GM18507 (cell line): ENCODE measurements at places on chromosomes 7 and 10.

- no peak for DNase-seq
These were observed 104.7 kb upstream of the CHST15 start for GRCh38 chr10:124198125-124198501.

- no peak for DNase-seq
These were observed 3.9 kb upstream of the CUX1 start for GRCh38 chr7:101813402-101814019.

DNA sequence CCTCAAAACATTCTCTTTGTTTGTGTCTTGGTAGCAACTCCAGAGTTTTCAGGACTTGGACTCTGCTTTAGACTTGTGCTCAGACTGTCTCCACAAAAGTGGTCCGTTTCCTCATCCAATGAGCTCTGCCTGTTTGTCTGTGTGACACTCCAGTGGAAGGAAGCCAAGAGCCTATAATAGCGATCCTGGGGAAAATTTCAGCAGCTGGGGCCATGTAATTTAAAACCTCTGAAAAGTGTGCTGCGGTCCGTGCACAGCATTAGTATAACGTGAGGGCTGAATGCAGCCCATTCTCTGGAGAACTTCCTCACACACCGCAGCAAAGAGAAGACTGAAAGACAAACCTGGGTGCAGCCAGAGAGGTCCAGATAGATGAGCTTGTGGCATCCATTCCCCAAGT, at the start of gene LRRC17:
TSS of gene LRRC17 (plus strand) at position 259 of the 400 bp plus-strand sequence. CDS start 20,914 bp downstream, outside the sequence.
- DNase-seq: no peak

DNA sequence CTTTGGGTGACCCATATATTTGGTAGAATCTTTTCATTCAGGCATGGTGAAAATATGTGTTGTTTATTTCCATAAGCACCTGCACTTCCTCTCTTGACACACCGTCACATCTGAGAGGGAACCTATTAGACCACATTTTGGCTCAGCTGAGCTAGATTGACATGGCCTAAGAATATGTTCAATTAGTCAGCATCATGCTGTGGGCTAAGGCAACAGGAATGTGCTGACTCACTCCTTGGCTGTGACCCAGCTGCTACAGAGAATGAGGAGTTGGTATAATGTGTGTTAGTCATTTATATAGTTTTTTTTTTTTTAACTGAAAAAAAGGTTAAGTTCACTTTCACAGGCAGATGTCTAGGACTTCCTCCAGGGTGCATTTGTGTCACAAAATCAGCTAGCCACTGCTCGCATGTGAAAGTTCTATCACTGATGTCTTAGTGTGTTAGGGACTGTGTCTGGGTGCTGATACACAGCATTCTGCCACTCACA, 180.6 kb downstream of the SEMA3E start:
- no peak for DNase-seq

- no peak for DNase-seq
These were observed 29.7 kb downstream of the GBX1 start for GRCh38 chr7:151137791-151138152.

DNA sequence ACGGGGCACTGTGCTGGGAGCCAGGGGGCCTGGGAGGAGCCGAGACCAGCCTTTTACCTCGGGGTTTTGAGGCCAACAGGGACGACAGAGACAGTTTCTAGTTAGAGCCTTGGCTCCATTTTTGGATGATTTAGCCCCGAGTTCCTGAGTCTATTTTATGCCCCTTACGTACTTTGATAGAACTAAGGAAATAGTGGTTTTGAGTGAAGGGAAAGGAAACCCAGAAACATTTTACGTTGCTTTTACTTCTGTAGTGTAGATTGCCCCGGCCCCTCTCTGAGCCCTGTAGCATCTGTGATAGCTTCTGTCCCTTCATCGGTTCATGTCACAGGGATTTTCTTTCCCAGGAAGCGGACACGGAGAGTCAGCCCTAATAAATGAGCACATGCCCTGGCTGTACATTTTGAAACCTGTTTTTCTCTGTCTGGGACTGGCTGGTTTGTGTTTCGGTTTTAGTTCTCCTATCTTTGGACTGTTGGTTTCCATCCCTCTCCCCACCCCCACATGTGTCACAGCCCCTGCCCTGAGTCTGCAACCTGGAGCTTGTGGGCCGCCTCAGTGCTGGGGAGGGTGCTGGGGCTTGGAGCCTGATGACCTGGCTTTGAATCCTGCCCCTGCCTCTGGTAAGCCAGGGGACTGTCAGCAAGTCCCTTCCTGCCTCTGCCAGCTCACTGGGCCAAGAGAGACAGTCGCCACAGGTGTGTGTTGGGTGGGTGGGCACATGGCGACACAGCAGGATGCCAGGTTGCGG, 6.9 kb upstream of the ORAI2 start:
- DNase-seq: no peak

- DNase-seq: no peak
These were observed 112.0 kb upstream of the MKX start for GRCh38 chr10:27857616-27858015.

- no peak for DNase-seq
These were observed 68.8 kb downstream of the PROSER2 start for GRCh38 chr10:11891776-11892486.

GRCh38 chr10:52999681-53000080, 227.1 kb upstream of the MBL2 start:
- no peak for DNase-seq

DNA sequence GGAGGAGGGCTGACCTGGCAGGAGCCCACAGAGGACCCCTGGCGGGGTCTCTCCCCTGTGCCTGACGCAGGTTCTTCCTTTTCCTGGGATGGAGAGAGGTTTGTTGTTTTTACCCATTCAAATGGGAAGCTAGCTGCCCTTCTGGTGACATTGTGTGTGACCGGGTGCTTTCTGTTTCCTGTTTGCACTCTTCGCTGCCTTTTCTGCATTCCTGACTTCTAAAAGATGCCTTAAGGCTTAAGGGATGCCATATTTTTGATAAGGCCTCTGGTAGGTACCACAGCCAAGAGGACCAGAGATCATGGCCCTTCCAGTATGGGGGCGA, 20.3 kb downstream of the ZNF783 start:
- DNase-seq: no peak

- DNase-seq: no peak
These were observed 28.2 kb downstream of the GNA12 start for GRCh38 chr7:2815875-2816245.

GRCh38 chr7:14446829-14447228, 455.7 kb downstream of the DGKB start:
- DNase-seq: no peak

GRCh38 chr7:13949445-13949844, 40.0 kb downstream of the ETV1 start:
- no peak for DNase-seq

DNA sequence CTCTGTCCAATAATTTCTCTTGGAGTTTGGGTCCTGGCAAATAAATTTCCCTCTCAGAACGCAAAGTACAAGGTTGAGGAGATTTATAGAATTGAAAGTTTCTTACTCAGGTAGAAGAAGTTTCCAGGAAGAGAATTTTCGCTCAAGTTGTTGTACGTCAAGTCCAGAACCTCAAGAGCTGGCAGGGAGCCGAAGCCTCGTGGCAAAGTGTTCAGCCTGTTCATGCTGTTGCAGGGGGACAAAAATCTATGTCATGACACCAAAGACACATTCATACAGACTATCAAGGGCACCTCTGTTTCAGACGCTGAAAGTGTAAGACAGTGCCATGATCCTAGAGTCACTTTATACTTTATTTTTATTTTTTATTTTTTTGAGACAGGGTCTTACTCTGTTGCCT, 62.5 kb downstream of the RSU1 start:
- no peak for DNase-seq

GRCh38 chr10:62057359-62057758, 155.9 kb downstream of the ARID5B start:
- DNase-seq: no peak

DNA sequence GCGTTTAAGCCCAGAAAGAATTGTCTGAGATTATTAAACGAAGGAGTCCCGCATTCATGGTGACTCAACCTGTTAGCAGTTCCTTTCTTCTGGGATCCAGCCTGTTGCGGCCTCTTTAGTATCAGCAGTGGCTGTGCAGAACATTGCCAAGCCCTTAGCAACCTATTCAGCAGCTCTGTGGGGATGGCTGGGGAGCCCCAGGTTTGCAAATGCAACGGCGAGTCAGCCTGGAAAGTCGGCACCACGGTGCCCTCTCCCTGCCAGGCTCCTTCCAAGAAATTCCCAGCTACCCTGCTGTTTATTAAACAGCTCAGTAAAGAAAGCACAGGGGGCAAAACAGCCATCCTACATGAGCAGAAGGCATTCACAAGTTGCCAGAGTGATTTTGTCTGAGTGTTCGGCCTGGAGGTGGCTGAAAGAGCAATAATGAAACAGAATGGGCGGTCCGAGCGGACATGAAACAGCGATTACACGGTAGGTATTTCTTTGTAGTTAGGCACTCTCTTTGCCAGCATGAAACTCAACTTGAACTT, 198.3 kb downstream of the BAMBI start:
- no peak for DNase-seq

- no peak for DNase-seq
These were observed 72.3 kb upstream of the PRLHR start for GRCh38 chr10:118667732-118668131.

GRCh38 chr7:7002418-7003062, 176.5 kb upstream of the CCZ1B start:
- DNase-seq: no peak

DNA sequence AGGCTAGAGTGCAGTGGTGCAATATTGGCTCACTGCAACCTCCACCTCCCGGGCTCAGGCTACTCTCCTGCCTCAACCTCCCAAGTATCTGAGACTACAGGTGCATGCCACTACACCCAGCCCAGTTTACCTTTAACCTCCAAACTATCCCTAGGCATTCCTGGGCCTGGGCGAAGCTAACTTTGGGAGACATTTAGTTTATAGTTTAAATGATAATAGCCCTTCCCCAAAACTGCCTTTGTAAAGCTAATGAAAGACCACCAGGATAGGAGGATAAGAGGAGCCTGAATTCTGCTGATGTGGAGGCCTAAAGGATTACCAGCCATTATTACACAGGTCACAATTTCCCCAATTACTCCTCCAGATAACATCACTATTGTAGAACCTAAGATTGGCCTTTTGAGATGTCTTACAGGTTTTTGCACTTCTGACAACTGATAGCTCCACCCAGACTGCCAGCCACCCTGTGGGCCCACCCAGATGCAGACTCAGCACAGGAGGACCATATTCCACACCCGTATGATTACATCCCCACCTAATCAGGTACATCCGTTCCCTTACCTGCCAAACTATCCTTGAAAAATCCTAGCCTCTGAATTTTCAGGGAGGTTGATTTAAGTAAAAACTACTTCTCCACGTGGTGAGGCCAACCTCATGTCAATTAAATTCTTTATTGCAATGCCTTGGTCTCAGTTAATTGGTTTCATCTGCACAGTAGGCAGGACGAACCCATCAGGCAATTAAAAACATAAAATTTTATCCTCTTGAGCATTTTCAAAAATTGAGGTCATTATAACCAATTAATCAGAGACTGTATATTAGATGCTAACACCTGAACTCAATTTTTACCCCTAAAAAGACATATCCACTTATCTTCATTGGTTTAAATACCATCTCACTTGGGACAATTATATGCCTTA, 62.3 kb upstream of the TMEM254 start:
- DNase-seq: no peak

DNA sequence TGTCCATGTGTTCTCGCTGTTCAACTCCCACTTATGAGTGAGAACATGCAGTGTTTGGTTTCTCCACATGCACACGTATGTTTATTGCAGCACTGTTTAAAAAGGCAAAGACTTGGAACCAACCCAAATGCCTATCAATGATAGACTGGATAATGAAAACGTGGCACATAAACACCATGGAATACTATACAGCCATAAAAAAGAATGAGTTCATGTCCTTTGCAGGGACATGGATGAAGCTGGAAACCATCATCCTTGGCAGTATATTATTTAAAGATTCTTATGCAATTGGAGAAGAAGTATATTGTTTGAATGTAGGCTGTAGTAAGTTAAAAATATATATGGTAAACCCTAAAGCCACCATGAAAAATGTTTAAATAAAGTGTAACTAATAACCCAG, 7.2 kb upstream of the CACNB2 start:
- no peak for DNase-seq

DNA sequence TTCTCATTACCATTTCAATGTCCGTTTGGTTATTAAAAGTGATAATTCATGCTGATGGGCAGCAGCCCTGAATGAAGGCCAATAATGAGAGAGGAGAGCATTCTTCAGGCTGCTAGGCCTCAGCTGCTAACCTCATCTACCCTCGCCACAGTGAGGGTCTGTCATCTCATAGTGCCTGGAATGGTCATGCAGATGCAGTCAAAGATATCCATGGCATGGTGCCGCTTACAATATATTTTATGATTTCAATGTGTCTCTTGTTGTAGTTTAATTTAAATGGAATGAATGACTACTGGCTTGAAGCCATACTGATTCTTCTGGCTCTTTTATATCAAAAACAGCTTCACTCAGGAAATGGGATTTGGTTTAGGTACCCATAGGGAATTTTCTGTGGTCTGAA, 126.9 kb downstream of the SLC16A9 start:
- DNase-seq: no peak

DNA sequence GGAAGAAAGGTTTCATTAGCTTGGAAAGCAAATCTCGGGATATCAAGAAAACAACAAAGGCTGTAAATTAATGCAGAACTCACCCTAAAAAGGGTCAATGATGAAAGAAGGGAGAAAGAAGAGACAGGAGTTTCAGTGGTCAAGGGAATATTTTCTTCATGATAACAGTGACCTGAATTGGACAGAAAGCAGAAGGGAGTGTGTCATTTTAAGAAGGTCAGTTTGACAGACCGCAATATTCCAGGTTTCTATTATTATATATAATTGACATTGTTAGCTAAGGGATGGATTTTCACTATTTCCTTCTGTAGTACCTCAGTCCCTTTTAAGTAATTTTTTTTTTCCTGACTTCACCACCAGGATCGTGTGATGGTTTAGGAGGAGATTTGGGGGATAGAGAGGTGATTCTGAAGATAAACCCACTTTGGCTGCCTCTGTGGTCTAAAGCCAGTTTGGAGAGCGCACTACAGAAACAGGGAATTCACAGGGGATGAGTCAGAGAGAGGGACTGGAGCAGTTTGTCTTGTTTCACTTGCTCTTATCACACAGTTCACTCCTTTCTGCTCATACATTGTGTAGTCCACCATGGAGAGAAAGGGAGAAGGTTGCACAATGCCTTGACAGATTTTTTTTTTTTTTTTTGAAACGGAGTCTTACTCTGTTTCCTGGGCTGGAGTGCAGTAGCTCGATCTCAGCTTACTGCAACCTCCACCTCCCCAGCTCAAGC, 417.9 kb downstream of the AUTS2 start:
- no peak for DNase-seq

GRCh38 chr7:107563081-107563774, 492 bp downstream of the COG5 start:
- no peak for DNase-seq

DNA sequence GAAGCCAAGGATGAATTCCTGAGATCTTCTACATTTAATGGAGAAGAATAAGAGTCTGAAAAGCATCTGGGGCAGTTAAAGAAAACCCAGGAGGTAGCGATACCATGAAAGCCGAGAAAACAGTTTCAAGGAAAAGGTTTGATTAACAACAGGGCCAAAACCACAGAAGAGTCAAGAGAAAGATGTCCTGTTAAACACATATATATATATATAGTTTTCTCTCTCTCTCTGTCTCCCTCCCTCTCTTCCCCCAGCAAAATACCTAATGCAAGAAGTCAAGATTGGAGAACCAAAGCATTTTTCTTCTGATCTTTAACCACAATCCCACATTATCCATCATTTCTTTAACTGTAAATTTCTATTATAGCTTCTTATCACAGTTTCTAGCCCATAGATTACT, 261.4 kb downstream of the SNX13 start:
- no peak for DNase-seq
